ENCODE measurements at places on chromosomes 6 and 20.

DNA sequence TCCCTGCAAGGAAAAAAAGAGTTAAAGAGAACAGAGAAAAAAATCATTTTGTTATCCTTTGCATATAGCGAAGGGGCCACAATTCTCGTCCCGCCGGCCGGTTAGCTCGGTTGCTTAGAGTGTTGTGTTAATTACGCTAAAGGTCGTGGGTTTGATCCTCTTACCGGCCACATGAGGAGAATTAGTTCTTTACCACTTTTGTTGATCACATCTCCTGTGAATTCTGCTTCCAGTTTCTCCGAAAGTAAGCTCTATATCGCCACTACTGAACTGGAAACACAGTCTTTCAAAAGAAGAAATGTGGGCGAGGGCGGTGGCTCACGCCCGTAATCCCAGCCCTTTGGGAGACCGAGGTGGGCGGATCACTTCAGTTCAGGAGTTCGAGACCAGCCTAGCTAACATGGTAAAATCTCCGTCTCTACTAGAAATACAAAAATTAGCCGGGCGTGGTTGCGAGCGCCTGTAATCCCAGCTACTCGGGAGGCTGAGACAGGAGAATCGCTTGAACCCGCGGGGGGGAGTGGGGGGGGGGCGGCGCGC, 13.4 kb downstream of the PRSS16 start:
- DNase-seq, result no peak

DNA sequence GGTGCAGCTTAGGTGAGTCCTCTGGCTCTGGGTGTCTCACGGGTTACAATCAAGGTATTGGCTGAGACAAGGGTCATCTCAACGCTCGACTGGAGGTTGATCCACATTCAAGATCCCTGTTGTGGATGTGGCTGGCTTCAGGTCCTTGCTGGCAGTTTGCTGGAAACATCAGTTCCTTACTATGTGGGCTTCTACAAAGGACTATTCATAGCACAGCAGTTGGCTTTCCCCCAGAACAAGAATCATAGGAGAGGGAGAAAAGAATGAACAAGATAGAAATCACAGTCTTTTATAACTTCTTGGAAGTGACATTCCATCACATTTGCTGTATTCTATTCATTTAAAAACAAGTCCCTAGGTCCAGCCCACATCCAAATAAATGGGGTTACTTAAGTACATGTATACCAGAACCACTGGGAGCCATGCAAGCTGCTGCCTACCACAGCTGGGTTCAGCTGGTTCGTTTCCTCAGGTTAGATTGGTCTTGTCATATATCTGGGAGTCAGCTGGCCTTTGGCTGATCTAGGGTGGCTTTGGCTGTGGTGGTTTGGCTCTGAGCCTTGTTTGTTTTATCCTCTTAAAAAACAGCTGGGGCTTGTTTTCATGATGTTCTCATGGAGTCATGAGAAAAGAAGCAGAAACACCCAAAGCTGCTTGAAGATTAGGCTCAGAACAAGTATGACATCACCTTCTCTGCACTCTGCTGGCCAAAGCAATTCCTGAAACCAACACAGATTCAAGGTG, 433.2 kb upstream of the SPTLC3 start:
- peak; percentile 89 for DNase-seq

DNA sequence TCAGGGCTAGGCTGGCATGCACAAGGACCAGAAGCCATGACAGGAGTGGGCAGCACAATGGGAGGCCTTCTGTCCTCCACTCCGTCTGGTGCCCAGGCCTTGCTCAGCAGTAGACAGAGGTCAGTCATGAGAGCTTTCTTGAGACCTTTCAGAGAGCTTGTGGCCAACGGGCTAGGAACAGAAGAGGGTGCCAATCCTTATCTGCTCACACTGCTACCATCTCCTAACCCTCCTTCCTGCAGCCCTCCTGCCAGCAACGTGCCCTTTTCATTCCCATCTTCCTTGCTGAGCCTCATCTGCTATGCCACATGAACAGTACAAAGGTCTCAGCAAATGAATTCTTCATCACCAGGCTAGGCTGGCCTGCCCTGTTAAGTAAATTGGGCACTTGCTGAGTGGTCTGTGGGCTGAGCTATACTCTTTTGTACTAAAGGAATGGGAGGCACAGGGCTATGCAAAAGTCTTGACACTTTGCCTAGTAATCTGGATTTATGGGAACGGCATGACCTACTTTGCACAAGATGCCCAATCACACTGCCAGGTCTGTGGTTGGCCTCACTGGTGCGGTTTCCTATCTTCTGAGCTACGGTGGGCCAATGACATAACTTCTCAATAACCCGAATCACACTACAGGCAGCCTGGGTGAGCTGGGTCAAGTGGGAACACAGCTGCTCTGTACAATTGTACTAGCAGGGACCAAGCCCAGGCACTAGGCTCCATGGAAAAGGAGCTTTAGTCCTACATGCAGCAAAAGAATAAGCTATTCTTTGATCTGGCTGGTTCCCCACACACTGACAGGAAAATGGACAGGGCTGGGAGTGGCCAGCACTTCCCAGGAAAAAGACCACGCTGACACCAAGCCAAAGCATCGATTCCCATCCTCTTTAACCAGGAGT, 47.8 kb downstream of the ELOVL5 start:
- no peak for DNase-seq

GRCh38 chr6:33602180-33602579, 18.9 kb upstream of the ITPR3 start:
- DNase-seq, result no peak

DNA sequence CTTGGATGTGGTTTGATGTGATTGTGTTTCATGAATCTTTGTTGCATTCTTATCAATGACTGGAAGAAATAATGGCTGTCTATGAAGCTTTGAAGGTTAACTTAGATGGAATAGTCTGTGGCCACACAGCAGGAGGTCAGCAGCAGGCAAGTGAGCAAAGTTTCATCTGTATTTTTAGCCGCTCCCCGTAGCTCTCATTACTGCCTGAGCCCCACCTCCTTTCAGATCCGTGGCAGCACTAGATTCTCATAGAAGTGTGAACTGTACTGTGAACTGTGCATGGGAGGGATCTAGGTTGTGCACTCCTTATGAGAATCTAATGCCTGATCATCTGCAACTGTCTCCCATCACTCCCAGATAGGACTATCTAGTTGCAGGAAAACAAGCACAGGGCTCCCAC, 660.2 kb downstream of the EPHA7 start:
- DNase-seq, result no peak

DNA sequence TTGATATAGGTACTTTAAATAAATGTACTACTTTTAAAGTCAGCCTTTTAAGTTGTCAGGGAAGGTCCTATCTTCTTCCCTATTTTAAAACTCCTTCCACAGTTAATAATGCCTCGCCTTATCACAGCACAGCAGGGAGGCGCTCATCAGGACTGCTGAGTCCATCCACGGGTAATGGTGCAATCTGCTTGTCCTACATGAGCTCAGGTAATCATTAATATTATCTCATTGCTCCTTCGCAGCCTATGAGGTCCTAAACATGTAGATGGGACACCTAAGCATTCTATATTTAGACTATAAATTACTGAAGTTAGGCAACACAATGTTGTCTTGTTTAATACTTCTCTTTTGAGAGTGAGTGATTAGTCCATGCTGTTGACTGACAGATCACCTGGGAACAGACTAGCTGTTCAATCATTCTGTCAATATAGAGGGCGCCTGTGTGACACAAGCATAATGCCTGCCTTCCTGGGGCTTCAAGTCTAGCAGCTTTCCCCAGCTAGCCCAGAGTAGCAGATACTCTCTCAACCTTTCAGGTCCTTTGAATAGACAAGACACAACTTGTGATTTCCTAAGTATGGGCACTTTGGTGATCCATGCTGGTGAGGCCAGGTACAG, 91.0 kb downstream of the FYN start:
- DNase-seq, result no peak

GRCh38 chr20:33475381-33476152, 14.3 kb upstream of the CBFA2T2 start:
- no peak for DNase-seq

DNA sequence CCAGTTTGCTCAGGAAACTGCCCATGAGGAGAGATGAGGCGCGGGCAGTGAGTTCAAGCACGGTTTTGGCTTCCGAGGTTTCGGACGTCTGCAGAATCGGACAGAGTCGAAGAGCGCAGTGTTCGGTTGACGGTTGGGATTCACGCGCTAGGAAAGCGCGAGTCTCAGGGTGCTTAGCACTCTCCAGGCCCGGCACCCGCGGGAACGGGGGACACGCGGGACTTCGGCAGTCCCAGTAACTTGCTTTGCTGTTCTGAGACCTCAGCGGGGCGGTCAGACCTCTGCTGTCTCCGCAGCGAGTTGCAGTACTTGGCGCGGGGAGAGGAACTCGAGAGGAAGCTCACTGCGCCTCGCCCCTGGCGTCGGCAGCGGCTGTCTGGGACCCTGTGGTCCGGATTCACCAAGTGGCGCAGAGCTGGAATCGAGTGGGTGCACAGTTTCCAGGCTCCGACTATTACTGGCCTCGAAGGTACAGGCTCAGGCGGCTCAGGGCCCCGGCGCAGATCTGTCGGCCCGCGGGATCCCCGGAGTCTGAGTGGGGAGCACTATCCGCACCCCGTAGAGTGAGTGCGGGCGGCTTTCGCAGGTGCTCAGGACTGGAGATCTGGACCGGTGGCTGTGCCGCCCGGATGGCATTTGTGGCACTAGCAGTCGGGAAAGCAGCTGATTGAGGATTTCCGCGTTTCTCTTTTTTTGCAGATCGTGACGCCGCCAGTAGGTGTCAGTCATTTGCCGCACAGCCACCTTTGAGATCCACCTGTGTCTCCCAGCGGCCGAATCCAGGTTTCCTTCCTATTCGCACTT, at the start of gene POM121L2:
POM121L2 (minus strand) TSS at position 128 of the 804 bp plus-strand sequence; CDS start at position 25, 103 bp downstream.
- DNase-seq, result peak; percentile 89

GRCh38 chr6:157831424-157832249, 8.6 kb downstream of the SNX9 start:
- no peak for DNase-seq

GRCh38 chr20:36118371-36118770, 36.2 kb upstream of the EPB41L1 start:
- DNase-seq, result no peak

DNA sequence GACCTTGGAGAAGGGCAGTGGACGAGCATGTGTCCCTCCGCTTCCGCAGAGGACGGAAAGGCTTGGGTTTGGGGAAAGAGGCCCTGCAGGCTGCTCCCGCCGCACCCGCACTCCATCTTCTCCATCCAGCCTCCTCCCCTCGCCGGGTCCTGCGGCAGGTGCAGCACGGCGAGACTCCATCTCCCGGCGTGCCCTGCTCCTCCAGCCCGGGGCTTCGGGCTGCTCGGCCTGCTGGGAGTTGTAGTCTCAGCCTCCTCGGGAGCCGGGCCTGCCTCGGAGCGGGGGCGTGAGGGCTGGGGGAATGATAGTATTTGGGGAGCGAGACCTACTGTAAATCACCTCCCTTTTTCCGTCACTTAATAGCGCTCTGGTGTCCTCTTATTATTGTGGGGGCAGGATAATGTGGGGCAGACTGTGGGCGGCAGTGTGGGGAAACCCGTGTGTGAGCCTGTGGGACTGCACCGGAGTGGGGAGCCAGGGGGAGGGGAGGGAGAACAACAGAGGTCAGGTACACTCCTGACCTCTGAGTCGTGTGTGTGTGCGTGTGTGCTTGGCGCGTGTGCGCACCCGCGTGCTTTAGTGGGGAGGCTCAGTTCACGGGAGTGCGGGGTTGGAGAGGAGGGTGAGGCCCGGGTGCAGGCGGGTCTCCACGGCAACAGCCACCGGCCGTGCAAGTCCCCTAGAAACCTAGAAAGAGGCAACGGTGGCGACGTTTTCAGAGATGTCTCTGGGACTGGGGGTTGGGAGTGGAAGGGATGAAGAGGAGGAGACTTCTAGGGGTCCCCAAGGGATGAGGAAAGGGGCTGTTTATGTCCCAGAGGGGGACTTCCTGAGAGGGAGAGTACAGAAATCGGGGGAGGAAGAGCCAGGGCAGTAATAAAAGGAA, 4.1 kb downstream of the TTBK1 start:
- peak; percentile 82 for DNase-seq

DNA sequence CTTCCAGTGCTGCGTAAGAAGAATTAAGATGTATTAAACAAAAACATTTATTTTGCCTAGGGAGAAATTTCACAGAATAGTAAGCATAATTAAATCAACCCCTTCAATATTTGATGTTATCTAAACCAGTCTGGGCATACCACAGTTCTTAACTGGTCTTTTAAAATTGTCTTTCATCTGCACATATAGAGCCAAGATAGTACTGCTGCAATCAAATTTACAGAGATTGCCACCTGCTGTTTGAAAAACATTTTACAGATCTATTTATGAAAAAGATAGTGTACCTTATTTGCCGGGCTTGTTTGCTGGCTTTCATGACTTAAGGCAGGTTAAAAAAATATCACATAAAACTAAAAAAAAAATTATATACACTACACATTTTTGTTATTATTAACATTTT, 323.2 kb downstream of the ADGRB3 start:
- peak; percentile 7 for DNase-seq

DNA sequence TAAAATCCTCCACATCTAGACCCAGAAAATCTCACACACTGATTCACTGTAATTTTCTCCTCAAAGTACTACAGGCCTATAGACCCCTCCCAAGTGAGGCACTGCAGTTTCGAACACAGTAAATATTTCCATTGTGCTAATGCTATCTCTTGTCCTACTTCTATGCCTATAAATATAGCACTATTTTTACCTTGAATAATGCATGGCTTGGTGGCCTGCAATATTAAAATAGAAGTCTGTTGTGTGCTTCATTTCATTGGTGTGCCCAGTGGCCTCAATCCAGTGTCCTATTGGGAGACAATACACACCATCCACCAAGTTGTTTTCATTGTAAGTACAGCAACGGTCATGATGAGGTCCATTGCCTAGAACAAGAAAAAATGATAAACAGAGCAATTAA, 49.4 kb downstream of the EPM2A start:
- DNase-seq, result no peak

DNA sequence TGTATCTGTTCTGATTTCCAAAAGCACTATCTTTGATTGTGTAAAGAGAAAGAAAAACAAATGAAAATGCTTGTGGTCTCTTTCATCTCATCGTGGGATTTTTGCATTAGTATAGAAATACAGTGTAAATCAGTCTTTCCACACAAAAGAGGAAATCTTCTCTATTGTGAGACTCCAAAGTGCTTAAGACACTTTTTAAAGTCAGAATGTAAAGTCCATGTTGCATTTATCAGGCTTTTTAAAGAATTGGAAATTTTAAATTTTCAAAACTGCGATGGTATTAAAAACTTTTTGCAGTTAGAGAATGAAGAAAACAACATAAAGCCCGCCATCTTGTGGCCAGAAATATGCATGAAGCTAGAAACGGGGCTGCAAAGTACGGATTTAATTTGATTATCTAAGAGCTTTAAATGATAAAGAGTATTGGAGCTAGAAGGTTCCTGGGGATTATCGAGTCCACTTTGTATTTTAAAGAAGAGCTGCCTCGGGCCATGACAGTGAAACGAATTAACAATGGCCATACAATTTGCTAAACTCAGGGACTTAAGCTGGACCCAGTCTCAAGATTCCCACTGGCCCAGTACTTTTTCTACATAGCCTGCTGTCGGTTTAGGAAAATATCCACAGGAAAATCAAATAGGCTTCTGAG, 339.6 kb downstream of the ARHGAP18 start:
- DNase-seq, result peak; percentile 68

DNA sequence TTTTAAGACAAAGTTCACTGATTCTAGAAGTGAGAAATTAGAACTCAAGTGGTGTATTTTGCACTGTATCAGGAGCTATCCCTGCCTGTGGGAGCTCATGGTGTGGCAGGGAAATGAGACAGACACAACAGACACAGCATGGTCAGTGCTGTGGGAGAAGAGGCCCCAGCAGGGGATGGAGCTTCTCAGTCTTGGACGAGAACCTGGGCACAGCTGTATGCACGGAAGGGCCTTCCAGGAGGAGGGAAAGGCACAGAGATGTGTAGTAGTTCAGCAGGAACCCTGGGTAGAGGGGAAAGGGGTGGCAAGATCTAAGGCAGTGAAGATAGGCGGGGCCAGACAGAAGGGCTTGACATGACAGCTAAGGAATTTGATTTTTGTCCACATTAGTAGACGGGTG, 48.8 kb upstream of the KIF25 start:
- no peak for DNase-seq

All from stomach (tissue), 19 donors.